ENCODE measurements at places on chromosomes 2 and 18. TPM values are rescaled to one million over a fixed set of nuclear protein-coding genes. Genes with fewer than 3 reads are reported as not detected.

- no peak for DNase-seq
Observed at GRCh38 chr2:74504591-74504990, 2.9 kb downstream of the PCGF1 start.

DNA sequence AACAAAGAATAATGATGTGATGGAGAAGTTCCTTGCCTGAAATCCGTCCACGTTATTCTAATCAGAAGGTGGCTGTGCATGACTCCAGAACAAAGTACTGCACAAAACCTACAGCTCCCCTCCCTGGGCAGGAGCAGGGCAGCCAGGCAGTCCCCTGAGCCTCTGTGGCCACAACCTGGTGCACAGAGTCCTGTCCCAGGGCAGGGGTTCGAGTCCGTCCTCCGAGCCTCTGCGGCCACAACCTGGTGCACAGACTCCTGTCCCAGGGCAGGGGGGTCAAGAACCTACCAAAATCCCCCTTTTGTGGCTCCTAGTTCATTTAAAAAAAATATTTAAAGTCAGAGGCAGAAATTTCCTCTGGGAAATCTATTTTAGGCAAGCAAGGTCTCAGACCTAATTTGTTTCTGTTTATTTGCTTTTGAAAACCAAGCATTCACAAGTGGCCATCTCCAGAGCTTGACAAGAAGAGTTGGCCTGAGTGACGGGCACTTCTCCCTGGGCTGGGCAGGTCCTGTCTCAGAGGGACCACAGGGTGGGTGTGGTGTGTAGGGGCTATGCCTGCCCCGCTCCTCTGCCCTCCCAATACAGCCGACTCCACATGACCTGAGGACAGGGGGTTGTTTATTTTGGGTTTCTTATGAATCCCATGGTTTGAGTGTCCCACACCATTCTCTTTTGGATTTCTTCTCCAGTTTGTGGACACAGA, 255.9 kb upstream of the PXDN start:
- no peak for DNase-seq

GRCh38 chr2:19611491-19612332, 253.3 kb upstream of the OSR1 start:
- DNase-seq: no peak

Gene INPP5D
- total RNA-seq: 7.1 TPM

DNA sequence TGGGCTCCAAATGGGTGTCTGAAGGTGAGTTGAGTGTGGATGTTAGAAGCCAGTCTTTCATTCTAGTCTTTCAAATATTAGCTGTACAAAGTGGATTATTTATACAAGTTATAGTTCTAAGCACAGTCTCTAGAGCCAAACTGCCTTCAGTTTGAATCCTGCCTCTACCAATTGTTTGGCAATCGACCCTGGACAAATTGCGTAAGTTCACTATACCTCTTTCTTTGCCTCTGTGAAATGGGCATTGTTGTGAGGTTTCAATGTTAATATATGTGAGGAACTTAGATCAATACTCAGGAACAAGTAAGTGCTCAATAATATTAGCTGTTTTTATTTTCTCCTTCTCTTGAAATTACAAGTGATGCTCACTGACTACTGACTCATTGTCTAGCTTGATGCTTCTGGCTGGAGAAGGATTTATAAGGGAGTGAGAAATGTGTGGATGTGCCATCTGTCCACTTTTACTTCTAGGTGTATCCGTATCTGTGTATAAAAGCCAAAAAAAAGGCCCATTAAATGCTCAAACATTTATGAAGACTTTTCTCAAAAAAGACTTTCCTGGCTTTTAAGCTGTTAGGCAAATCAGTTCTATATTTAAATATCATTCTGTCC, 48.1 kb upstream of the RAPH1 start:
- DNase-seq: no peak

DNA sequence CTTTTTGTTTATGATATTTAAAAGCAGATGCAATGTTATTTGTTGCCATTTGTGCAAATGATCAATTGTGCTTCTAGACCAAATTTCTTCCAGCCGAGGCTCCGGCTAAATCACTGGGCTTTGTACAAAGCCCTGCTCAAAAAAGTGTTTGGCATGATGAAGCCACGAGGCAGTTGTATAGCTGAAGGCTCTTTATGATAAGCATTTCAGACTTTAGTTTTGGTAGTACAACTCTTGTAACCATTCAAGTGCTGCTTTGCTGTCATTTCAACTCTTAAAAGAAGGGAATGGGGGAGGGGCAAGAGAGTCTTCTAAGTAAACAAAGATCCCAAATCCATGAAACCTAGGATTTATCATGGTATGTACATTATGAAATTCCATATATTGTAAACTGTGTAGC, 3.3 kb upstream of the ZNF532 start:
- no peak for DNase-seq

Gene FEV
- 2.9 TPM for total RNA-seq

GRCh38 chr2:188720811-188721605, 253.2 kb upstream of the COL3A1 start:
- DNase-seq: peak; percentile 26

DNA sequence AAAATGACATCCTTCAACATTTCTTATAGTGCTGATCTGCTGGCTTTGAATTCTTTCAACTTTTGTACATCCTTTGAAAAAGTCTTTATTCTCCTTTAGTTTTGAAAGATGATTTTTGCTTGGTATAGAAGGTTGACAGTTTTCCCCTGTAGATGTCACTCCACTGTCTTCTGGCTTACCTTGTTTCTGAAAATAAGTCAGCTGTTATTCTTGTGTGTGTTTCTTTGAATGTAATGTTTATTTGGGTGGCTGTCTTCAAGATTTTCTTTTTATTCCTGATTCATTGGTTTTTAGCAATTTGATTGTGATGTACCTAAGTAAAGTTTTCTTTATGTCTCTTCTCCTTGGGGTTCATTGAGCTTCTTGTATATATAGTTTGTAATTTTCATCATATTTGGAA, 47.6 kb downstream of the ACTR3 start:
- no peak for DNase-seq

DNA sequence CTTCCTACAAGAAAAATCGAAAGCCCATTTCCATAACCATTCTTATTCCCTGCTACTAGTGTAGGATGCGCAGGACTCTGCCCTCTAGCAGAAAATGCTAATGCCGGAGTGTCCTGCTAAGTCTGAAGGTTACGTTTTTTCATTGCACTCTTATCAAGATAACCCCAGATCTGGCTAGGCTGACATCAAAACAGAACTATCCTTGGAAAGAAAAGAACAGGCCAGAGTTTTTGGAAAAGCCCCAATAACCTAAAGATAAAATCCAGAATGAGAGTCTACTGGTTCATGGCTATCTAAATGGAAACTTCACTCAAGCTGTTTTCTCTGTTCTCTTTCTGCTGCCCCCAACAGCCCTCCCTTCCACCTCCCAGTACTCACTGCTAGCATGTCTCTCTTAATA, 913 bp downstream of the RNF152 start:
- DNase-seq: no peak

DNA sequence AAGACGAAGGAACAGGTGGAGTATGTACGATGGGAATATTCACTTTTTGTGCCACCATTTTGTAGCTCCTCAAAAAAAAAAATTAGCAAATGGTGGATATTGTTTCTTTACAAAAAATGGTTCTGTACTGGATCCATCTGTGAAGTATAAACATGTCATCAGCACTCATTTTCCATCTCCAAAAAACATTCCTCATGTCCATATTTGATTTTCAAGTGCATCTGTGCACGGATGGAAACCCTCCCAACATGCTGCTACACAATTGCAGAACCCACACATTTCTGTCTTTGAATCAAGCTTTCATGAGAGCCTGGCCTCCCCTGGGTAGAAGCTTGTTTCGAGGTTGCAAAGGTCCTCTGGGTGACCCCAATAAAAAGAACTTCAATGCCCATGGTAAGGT, 59.6 kb upstream of the ZEB2 start:
- DNase-seq: no peak

DNA sequence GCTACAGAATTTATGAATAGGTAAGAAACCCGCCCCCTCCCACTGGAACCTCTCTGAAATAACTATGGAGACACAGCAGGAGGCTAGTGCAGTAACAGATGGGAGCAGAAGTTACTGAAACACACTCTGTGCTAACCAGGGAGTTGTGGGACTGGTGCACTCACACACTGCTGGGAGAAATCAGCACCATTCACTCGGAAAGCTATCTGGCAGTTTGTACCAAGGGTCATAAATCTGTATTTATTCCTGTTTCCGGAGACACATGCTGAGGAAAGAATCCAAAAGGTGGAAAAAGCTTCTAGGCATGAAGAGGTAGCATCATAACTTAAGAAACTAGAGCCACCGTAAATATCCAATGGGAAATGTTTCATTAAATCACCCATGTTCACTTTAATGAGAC, 39.9 kb downstream of the TGFA start:
- DNase-seq: no peak

DNA sequence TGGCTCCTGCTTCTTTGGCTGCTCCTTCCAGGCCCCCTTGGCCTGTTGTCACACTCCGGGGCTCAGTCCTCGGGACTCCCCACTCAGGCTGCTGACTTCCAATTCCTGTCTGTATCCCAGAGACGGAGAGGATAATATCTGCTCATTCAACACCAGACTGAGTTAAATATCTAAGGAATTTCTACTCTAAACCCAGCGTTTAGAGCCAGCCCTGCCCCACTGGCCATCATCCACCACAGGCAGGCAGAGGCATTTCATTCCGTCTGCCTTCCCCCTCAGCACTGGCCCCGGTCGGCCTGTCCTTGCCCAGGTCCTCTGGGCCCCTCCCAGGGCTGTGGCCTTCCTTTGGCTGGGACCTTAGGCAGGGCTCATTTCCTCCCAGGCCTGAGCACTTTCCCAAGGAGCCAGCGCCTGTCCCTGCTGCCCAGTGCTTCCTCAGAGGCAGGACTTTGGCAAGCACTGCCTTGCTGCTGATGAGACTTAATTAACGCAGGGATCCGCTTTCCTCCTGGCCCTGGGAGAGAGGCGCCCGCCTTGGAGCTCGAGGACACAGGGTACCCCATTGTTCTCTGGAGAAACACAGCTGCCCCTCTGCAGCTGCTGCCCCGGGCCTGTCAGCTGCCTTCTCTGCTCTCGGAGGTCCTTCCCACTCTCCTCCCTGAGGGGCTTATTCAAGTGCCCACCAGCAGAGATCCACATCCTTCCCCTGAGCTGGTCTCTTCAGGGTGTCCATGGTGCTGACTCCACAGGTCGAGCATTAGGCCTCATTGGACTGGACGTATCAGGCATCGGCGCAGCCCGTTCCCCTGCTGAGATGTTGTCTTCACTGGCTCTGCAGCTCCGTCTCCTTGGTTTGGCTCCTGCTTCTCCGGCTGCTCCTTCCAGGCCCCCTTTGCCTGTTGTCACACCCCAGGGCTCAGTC, 42.8 kb downstream of the ATOH8 start:
- DNase-seq: no peak

- no peak for DNase-seq
Observed at GRCh38 chr2:23601301-23601965, 216.5 kb downstream of the KLHL29 start.

Gene UBR3
- total RNA-seq: 30.1 TPM

GRCh38 chr2:237437566-237437965, 23.6 kb upstream of the COL6A3 start:
- no peak for DNase-seq

DNA sequence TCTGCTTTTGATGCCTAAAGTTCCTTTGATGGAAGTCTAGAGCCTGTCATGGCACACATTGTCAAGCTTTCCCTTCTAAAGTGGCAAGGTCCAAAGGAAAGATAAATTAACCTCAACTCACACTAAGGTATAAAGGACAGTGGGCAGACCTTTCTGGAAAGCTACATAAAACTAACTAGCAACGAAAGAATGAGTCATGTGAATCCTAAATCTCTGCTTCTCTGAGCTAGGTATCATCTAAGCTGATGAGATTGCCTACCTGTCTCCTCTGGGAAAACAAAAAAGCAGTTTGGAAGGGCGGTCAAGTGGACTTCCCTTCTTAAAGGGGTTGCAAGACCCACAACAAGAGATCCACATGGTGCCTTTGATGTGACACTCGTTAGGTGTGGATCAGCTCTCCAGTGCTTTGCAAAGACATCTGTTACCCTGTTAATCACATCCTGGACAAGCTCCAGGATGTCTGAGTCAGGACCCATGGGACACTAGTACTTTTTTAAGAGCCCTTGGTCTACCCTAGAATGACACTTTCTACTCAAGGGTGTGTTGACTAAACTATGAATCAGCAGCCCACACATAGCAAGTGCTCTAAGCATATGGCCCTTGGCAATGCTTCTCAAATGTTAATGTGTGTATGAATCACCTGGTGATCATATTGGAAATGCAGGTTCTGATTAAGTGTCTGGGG, 173.5 kb downstream of the ALK start:
- DNase-seq: no peak

DNA sequence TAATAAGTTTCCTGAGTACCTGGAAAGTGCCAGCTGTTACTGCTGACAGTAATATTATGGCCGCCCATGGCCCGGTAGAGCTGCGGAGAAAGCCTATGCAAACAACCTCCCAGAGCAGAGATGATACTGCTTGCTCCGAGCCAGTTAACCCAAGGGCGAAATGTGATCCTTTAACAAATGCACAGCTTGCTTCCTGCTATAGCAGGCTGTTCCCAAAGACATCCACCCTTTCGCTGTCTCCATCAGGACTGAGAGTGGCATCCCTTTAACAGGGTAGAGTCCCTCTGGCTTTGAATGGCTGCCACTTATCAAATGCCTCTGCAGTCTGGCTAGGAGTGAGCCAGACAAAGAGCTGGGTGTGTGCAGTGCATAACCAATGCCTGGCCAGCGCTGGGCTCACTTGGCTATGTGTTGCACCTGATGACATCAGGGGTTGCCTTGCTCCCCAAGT, 69.7 kb upstream of the DAPL1 start:
- no peak for DNase-seq

Gene TMEM200C
- 0.53 TPM for total RNA-seq

DNA sequence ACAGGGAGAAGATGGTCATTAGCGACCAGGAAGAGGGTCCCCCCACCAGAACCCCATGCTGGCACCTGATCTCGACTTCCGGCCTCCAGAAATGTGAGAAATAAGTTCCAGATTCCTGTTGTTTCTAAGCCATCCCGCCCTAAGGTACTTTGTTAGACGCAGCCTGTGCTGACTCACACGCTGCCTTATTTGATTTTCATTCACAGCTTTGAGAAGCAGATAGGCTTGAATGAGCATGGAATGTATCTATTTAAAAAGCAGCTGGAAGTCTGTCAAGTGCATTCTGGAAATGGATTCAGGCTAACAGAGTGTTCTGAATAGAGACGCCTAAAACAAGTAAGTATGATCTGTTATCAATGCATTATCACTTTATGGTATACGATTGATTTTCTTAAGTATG, 8.3 kb upstream of the IL1R2 start:
- DNase-seq: no peak

Gene CHRNG
- total RNA-seq: not detected

- no peak for DNase-seq
Observed at GRCh38 chr2:170396799-170397459, 219.0 kb downstream of the MYO3B start.

Gene EIF2AK3
- 38.3 TPM for total RNA-seq

- DNase-seq: peak; percentile 52
Observed at GRCh38 chr2:112032689-112033465, 22.2 kb upstream of the TMEM87B start.

DNA sequence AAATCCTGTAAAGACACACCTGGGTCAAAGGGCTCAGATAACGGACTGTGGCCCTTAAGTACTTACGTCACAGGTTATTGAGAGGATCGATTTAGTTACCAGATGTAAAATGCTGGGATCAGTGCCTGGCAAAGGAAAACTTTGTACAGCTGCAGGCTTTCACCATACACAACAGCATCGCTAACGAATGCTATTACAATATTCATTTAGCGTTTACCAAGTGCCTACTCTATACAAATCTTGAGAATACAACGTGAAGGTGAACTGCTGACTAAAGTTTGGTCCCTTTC, 619 bp upstream of the MSH6 start:
- no peak for DNase-seq

Gene PLEK
- total RNA-seq: 5.1 TPM

Gene AMER3
- total RNA-seq: 0.27 TPM

GRCh38 chr2:209663139-209663538, 108.5 kb upstream of the UNC80 start:
- DNase-seq: no peak
